ENCODE measurements at places on chromosomes 3 and 15. TPM values are rescaled to one million over a fixed set of nuclear protein-coding genes. Genes with fewer than 3 reads are reported as not detected.

The GABRB3 gene
- total RNA-seq: 23.7 TPM

DNA sequence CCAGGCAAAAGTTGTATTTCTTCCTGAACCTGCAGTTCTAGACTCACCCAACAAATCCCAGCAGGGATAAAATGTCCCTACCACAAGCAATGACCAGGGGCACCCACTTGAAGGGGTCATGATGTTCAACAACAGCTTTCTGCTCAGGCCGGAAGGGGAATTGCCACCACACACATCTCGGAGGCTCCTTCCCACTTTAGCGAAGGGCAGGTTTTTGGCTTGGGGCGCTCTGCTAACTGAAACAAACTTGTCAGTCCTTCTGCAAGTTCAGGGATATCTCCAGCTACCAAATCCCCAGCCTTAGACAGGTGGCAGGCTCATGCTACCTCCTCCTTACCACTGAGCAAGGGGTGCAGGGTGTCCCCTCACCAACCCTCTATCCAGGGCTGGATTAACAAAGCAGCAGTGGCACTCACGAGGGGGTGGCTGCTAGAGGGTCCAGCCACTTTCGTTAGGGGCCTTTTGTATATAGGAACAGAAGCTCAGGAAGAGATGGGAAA is 2.2 kb downstream of the ADCY5 start:
- DNase-seq: no peak

DNA sequence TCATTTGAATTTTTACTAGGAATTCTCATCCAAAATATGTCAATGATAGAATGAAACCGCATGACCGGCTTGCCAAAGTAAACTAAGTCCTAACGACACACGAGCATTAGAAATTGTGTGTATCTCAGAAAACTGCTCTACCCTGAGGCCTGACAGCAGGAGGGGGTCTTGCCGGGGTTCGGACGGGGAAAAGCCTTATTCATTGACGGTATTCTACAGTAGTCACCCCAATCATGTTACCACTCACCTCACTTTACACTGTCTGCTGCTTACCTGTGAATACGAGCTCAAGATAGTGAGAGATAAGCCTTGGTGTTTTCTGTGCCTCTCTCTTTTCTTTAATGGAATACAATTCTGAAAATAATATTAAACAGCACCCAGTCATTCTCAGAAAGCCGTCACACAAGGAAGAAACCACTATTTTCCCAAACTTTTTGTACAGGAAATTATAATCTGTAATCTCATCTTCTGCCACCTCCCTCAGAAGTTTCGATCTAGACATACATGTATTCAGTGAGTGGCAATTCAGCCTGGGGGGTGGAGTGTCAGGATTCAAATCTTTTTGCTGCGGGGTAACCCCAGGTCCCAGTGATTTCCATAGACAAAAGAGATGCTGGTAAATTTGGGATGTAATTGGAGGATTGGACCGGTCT is 492 bp upstream of the FAM43A start:
- DNase-seq: no peak

- no peak for DNase-seq
Measured at GRCh38 chr15:52803467-52804306, 13.6 kb upstream of the ONECUT1 start.

- no peak for DNase-seq
Measured at GRCh38 chr3:44924457-44925084, 50.2 kb downstream of the TGM4 start.

All from neural crest cell (in vitro differentiated cells).